AG04450 (cell line): ENCODE measurements at places on chromosomes 11 and 22.
A peak's percentile ranks its signal among the peaks of the same experiment; 100 is the strongest.

DNA sequence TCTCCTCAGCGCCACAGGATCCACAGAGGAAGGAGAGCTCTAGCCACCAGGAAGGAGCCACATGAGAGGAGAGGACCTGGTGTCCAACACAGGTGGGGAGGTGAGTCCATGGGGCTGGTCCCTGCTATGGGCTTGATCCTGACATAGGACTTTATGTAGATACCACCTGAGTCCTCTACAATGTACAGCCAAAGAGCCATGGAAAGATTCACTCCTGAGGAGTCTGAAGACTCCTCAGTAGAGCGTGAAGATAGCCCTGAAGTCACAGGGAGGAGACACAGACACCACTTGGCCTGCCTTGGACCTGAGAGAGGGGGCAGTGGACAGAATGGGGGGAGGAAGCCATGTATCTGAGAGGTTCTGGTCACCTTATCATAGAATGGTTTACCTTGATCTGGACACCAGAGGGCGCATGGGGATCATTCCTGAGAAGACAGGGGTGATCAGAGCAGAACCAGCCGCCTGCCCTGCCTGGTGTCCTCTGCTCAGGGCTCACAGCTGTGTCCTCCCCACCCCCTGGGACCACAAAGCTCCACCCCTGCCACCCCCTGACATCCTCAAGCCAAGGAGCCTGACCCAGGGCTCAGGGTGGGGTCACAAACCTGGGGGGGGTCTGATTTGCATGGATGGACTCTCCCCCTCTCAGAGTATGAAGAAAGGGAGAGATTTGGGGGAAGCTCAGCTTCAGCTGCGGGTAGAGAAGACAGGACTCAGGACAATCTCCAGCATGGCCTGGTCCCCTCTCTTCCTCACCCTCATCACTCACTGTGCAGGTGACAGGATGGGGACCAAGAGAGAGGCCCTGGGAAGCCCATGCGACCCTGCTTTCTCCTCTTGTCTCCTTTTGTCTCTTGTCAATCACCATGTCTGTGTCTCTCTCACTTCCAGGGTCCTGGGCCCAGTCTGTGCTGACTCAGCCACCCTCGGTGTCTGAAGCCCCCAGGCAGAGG, 77.0 kb downstream of the ZNF280B start:
- peak; percentile 6 for DNase-seq

- no peak for DNase-seq
Measured at GRCh38 chr11:44290208-44290607, 19.7 kb downstream of the ALX4 start.

DNA sequence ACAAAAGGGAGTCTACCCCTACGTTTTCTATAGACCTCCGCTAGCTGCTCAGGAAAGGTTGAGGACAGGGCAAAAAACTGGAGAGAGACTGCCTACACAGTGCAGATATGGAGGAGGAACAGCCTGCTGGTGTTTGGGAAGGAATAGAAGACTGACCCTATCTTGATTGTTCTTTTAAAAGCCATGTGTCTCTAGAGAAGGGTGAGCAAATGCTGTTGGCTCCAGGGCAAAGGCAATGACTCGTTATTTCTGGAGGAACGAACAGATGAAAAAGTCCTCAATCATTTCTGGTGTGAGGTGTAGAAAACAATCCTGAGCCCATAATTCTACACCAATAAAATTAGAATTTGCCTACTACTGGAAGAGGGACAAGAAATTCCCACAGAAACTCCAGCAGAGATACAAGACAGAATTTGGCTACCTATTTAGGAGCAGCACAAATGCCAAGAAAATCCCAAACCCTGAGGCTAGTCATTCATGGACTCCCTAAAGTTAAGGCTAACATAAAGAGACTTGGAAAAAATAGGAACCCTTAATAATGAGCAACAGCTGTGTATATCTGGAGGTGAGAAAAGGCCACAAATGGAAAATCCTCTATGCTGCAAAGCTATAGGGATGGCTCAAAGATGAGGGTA, 1206.3 kb upstream of the CNTN5 start:
- DNase-seq, result no peak

GRCh38 chr11:126945319-126945718, 55.3 kb downstream of the KIRREL3 start:
- DNase-seq, result no peak

DNA sequence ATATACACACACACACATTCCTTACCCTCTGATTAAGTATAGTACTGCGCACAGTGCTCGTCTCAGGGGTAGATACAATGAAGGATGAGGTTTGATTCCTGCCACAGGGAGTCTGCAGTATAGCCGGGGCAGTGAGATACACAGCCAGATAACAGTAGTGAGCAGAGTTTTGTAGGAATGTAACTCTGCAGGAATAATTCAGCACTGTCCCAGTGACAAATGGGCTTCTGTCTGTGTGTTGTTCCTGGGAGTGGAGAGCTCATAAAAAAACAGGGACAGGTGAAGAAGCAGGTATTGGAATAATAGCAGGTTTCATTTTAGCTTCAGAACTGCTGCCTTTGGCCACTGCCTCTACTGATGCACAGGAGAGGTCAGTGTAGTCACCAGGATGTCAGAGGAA, 85.3 kb upstream of the OR9Q1 start:
- DNase-seq, result no peak

DNA sequence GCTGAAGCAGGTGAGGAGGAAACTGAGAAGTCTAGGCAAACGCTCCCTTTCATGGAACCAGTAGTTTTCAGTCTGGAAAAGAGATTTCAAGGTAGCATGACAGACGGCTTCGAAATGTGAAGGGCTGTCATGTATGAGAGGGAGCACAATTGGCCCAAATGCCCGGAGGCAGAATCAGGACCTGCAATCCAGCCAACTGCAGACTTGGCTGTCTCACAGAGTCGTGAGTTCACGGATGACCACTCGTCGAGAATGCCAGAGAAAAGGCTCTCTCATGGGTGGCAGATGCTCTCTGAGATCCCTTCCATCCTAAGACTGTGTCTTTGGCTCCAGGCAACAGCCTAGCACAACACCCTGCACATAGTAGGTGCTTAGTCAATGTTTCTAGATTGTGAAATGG, 134.8 kb downstream of the DSCAML1 start:
- no peak for DNase-seq

DNA sequence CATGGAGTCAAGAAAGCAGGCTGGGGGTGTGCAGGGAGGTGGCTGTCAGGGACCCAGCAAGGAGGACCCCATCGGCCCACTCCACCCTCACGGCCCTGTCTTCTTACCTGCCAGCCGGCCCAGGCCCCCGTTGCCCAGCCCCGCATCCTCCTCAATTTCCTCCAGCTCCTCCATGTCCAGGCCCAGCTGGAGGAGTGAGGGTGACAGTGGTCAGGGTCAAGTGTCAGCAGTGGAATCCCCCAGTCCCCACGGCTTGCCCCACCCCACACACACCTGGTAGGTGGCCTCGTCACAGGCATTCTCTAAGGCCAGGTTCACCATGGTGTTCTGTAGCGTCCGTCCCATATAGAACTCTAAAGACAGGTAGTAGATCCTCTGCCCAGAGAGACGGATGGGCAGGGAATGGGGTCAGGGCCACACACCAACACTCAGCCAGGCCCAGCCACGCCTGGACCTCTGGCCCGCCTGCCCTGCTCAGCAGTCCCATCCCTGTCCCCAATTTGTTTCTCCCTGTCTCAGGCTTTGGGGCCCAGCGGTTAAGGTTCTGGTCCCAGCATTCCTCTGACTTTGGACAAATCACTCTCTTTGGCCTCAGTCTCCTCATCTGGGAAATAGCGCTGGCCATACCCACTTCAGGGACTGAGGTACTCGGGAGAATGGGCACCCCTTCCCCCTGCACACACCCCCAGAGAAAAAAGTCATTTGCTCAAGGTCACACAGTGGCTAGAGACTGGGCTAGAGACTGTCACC, 1.3 kb downstream of the PYGM start:
- DNase-seq, result no peak

DNA sequence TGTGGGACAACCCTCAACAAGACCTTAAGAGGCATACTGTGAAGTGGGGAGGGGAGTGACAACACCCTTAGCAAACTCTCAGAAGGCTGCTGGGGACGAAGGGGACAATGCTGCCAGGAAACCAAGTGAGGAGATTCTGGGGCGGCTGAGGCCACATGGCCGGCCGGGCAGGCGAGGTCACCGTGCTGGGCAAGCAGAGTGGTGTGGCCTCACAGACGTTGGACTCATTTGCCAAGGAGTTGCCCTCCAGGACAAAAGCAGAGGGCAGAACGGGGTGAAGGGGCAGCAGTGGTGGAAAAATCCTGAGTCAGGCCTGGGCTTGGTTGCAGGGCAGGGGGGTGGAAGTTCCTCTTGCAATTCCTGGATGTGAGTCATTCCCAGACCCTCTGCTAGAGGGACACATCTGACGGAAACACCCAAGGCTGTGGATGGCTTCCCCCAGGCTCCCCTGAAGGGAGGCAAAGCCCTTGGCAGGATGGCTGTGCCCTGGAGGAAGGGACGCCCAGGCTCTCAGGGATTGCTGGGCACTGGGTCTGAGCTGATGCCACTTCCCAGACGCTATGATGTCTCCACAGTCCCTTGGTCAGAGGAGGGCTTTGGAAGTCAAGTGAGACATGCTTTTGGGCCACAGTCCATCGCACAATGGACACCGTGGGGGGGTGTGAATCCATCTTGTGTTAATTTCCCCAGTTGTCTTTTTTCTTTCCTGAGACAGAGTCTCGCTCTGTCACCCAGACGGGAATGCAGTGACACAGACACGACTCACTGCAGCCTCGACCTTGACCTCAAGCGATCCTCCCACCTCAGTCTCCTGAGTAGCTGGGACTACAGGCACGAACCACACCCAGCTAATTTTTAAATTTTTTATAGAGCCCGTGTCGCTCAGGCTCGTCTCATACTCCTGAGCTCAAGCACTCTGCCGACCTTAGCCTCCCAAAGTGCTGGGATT, 16.2 kb upstream of the SHANK3 start:
- DNase-seq, result no peak

- no peak for DNase-seq
Measured at GRCh38 chr11:31424652-31425051, 55.0 kb downstream of the DNAJC24 start.

GRCh38 chr11:73318501-73319011, 10.5 kb downstream of the ARHGEF17 start:
- DNase-seq, result no peak

GRCh38 chr11:42407341-42407740, 904.5 kb upstream of the API5 start:
- no peak for DNase-seq

- DNase-seq, result no peak
Measured at GRCh38 chr11:13939961-13940906, 22.3 kb upstream of the SPON1 start.

DNA sequence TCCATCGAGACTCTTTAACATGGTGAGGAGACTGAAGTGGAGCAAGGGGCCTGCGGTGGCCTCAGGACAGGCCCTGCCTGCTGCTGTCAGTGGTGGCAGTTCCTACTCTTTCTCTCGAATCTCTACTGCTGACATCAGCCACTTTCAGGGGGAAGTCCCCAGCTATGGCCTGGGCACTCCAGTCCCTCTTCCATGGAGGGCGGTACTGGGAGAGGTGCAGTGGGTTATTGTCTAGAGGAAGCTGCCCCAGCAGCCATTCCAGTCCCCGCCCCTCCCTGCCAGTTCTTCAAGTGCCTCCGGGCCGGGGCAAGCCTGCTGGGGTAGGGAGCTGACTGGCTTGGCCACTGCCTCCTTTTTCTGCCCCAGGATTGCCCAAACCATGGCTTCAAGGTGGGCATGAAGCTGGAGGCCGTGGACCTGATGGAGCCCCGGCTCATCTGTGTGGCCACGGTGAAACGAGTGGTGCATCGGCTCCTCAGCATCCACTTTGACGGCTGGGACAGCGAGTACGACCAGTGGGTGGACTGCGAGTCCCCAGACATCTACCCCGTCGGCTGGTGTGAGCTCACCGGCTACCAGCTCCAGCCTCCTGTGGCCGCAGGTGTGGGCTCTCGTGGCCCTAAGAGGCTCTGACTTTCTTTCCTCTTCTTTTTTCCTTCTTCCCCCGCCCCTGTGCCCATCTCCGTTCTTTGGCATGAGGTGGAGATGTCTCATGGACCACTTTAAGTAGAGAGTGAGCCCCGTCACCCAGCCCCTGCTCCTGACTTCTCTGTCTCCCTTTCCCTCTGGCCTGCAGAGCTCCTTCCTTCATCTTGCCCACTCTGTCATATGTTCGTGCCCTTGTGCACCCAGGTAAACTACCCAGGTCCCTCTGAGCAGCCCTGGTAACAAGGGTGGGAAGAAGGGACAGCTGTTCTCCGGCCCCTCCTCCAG, 13.7 kb downstream of the CHADL start:
- DNase-seq, result no peak

DNA sequence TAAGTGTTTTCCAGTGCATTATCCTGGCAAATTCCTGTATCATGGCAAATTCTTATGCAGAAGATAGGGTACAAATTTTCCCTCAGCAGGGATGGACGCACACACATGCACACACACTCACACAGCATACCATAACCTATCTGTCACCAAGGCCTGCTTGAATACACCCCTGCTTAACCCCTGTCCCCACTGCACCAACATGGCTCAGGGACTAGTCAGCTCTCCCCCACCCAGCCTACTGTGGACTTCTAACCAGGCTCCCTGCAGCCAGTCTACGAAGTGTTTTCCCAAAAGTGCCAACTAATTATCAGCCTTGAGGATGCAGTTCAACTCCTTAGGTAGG, 63.1 kb downstream of the RAB30 start:
- no peak for DNase-seq

GRCh38 chr11:83069441-83070043, 2.2 kb downstream of the RAB30 start:
- no peak for DNase-seq

- no peak for DNase-seq
Measured at GRCh38 chr11:57885298-57886050, 123.9 kb downstream of the CTNND1 start.

GRCh38 chr11:27991736-27992135, 116.2 kb downstream of the KIF18A start:
- DNase-seq, result peak; percentile 11

DNA sequence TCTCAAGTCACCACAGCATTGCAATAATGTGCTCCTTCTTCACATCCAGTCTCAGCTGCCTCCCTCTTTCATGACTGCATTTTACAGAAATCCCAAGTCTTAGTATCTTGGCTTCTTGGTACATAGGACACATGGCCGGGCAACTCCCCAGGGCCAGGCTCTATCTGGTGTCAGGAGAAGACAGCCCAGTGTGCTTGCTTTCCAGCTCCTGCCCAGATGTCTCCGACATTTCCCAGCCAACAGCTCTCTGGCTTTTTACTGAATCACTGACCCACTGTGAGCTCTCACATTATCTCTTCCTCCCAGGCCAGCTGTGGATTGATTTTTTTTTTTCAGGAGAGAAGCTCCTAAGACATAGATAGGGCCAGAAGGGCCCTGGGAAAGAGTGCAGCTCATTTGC, 346.0 kb upstream of the C11orf87 start:
- no peak for DNase-seq

DNA sequence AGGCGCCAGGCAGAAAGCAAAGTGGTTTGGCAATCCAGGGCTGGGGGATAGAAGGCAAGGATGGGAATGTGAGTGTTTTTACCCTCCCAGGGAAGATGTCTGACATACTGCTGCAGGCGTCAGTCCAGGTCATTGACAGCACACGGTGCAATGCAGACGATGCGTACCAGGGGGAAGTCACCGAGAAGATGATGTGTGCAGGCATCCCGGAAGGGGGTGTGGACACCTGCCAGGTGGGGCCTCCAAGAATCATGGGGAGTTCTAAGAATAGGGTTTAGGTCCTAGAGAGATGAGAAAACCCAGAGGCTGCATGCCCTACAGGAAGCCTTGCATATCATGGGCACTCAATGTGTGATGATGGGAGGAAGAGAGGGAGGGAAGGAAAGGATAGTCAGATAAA, 28.3 kb upstream of the SMIM35 start:
- DNase-seq, result no peak
